ENCODE measurements at places on chromosomes 16 and 17. TPM values are rescaled to one million over a fixed set of nuclear protein-coding genes. Genes with fewer than 3 reads are reported as not detected.

The TBC1D3G gene
- not detected for total RNA-seq

The GINS2 gene
- total RNA-seq: 31.3 TPM

The WSCD1 gene
- total RNA-seq: 3.9 TPM

The MLYCD gene
- 2.1 TPM for total RNA-seq

The IL32 gene
- 29.8 TPM for total RNA-seq

The LRRC36 gene
- 0.21 TPM for total RNA-seq

The TLCD3B gene
- total RNA-seq: 0.27 TPM

The NRN1L gene
- not detected for total RNA-seq

The ZACN gene
- 0.18 TPM for total RNA-seq

The CD300LF gene
- not detected for total RNA-seq

The GJD3 gene
- 0.81 TPM for total RNA-seq

The MSLN gene
- total RNA-seq: 3.3 TPM

The SLC16A6 gene
- 0.19 TPM for total RNA-seq

The FAM171A2 gene
- total RNA-seq: 3.7 TPM

The CHST6 gene
- total RNA-seq: 0.34 TPM

The CCDC200 gene
- total RNA-seq: not detected

The CDRT15 gene
- not detected for total RNA-seq

The ZNF423 gene
- total RNA-seq: 0.05 TPM

The KRTAP4-1 gene
- total RNA-seq: 0.22 TPM

The TEX19 gene
- total RNA-seq: 0.45 TPM

The ABI3 gene
- total RNA-seq: not detected

The CCL2 gene
- total RNA-seq: 17.7 TPM

The KRTAP1-5 gene
- not detected for total RNA-seq

The ITGB4 gene
- total RNA-seq: 77.6 TPM

The LGALS9 gene
- 2.6 TPM for total RNA-seq

The NT5M gene
- total RNA-seq: 11.5 TPM

The CCL17 gene
- total RNA-seq: not detected

The CMTM2 gene
- not detected for total RNA-seq

The G6PC1 gene
- not detected for total RNA-seq

The ZNF597 gene
- 0.90 TPM for total RNA-seq

The SMPD3 gene
- 0.09 TPM for total RNA-seq

The KRT16 gene
- 1.3 TPM for total RNA-seq

The ZNF287 gene
- 15.2 TPM for total RNA-seq

The SDR42E2 gene
- not detected for total RNA-seq

The STH gene
- not detected for total RNA-seq

The HASPIN gene
- 15.5 TPM for total RNA-seq

The ZG16 gene
- total RNA-seq: not detected

The MMP15 gene
- 35.4 TPM for total RNA-seq

The KRTAP4-3 gene
- total RNA-seq: not detected

The CCL8 gene
- not detected for total RNA-seq

The CCL1 gene
- total RNA-seq: not detected

The OSBPL7 gene
- 16.4 TPM for total RNA-seq

The ORAI3 gene
- total RNA-seq: 10.0 TPM

The SLC38A8 gene
- not detected for total RNA-seq

The GP1BA gene
- total RNA-seq: not detected

The KRT33B gene
- total RNA-seq: not detected

The BCO1 gene
- 1.1 TPM for total RNA-seq

The GNG13 gene
- not detected for total RNA-seq

The MMP25 gene
- total RNA-seq: 0.90 TPM

The CLEC3A gene
- total RNA-seq: not detected

The CES3 gene
- 2.5 TPM for total RNA-seq

The OR2C1 gene
- total RNA-seq: not detected

Measured in A549 treated with GW870086 at 1 μM for 4 hours (cell line).